ENCODE measurements at places on chromosomes 12 and 14.

GRCh38 chr12:46717868-46718267, 107.9 kb downstream of the SLC38A4 start:
- no peak for DNase-seq

DNA sequence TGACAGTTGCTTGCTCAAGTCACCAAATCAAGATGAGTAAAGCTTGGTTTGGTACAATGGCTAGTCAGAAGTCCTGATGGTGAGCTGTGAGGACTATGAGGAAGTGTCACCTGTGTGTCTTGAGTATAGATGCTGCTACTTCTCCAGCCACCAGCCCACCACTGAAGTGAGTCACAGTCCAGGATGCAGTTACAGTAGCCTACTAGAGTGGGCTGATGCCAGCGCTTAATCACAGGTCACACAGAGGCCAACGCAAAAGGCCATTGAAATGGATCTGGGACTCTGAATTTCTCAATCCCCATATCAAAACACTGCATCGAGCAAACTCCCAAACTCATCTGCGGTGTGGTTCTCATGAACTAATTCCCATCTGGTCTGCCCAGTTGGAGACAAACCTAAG, 223.1 kb downstream of the ANO6 start:
- no peak for DNase-seq

- DNase-seq: no peak
These were observed 52.8 kb upstream of the PLXNC1 start for GRCh38 chr12:94095618-94096017.

- no peak for DNase-seq
These were observed 203.1 kb downstream of the KIF21A start for GRCh38 chr12:39239490-39240486.

DNA sequence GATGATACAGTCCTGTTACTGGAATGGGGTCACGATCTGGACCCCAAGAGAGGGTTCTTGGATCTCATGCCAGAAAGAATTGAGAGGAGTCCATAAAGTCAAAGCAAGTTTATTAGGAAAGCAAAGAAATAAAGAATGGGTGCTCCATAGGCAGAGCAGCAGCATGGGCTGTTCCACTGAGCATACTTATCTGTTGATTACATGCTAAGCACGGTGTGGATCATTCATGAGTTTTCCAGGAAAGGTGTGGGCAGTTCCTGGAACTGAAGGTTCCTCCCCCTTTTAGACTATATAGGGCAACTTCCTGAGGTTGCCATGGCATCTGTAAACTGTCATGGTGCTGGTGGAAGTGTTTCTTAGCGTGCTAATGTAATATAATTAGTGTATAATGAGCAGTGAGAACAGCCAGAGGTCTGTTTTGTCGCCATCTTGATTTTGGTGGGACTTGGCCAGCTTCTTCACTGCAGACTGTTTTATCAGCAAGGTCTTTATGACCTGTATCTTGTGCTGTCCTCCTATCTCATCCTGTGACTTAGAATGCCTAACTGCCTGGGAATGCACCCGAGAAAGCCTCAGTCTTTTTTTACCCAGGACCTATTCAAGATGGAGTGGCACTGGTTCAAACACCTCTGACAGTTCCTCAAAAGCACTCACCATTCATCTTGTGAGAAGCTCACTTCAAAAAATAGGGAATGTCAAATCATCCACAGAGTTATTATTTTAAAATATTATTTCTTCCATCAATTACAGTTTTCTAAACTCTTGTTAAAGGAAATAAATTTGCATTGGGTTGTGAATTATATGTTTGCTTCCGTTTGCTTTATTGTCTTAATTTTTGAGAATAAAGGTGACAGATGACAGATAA, 1358.8 kb upstream of the TMEM132C start:
- DNase-seq: no peak

GRCh38 chr12:109586385-109587296, 13.0 kb downstream of the MVK start:
- no peak for DNase-seq

DNA sequence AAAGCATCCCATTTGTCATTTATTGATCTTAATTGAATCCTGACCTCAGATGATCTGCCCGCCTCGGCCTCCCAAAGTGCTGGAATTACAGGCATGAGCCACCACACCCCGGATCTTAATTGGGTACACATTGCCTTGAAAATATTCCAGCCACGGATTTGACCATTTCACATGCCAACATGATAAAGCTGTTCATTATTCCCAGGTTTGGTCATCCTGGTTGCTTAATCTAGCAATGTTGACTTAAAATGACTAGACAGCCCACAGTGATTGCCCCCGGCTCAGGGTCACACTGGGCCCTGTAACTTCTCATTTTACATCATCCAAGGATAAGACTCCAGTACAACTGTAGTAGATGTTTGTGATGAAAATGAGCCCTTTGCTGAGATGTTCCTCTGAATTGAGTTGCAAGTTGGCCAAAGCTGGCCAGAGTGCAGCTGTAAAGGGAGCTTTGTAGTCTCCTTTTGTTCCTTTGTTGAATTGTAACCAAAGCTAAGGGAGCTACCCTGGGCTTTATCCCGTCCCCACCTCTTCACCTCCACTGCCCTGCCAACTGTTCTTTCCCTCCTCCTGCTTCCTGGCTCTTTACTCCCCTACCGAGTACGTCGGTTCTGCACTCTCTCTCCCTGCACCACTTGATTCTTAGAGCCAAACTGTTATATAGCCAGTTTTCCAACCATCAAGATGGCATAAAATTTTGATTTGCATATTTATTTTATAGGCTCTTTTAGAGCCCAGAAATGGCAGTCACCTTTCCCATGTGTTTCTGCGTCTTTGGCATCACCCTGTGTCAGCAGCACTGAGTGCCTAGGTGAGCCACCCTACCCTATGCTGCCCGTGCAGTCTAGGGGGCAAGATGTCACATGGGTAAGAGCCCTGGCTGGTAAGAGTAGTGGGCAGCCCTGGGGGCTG, 141.3 kb upstream of the HIF1A start:
- DNase-seq: peak; percentile 99

DNA sequence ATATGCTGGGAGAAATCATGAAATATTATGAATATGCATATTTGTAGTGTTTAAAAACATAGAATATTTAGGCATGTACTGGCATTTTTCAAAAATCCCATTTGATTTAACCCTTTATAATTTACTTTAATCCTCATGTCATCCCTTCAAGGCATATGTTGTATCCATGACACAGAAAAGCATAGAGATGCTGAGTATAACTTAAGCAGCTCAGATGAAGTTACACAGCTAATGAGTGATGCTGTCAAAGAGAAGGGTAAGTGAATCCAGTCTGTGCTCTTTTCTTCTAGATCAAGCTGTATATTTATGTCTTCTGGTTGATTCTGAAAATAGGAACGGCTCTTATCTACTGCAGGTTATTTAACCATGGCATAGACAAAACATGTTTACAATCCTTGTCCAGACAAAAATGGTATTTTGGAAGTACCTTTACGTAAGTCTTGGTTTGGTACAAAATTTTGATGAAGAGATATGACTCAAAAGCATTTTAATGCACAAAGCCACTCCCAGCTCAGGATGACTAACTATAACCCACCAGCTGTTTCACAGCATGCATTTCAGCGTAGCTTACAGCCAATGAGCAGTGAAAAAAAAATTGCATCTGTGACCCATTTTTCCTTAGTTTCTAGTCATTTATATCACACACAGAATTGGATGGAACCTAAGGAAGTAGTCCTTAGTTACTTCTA, 201.7 kb downstream of the STXBP6 start:
- peak; percentile 43 for DNase-seq

- peak; percentile 27 for DNase-seq
These were observed 27.2 kb upstream of the CMAS start for GRCh38 chr12:22018860-22019259.

GRCh38 chr12:91009319-91009950, 4.7 kb upstream of the EPYC start:
- peak; percentile 33 for DNase-seq

- DNase-seq: no peak
These were observed 479.8 kb downstream of the FUT8 start for GRCh38 chr14:65892315-65892714.

- no peak for DNase-seq
These were observed 46.4 kb upstream of the BMP4 start for GRCh38 chr14:54003064-54003463.

- DNase-seq: no peak
These were observed 28.8 kb upstream of the LGR5 start for GRCh38 chr12:71410844-71411243.

- no peak for DNase-seq
These were observed 13.8 kb downstream of the EXOC5 start for GRCh38 chr14:57254884-57255283.

GRCh38 chr12:57224973-57225679, 4.4 kb upstream of the SHMT2 start:
- no peak for DNase-seq

DNA sequence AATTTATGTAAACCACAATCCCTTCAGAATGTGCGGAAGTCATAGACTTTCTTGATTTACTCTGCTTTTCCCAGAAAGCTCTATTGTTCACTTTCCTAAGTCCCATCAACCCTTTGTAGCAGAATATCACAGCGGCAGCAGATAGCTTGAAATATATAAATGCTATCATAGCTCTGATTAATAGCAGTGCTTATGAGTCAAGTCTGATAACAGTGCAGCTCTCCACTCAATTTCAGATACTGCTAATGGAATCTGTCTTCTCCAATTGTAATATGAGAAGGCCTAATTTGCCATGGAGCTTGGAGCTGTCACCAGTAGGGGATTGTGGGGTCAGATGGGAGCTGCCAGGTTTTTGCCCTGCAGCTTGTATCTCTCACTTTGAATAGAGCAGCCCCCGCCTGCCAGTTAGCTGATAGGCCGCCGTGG, 10.9 kb downstream of the TMEM260 start:
- DNase-seq: peak; percentile 2

DNA sequence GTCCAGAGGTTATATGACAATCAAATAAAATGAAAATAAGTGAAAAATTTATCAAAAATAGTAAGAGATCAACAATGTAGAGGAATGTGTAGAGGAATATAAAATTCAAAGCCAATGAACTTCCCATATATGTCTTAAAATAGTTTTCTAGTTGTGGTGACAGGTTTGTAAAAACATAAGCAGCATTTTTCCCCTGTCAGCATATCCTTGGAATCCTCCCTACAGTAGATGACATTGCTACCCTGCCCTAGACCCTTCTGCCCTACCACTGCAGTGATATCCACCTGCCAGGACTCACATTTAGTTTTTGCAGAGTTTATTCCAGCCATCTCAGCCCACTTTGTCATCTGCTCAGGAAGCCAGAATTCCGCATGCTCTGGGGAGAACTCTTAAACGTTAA, 842.0 kb downstream of the RPS29 start:
- no peak for DNase-seq

GRCh38 chr14:100690672-100691071, 36.0 kb upstream of the DLK1 start:
- no peak for DNase-seq

DNA sequence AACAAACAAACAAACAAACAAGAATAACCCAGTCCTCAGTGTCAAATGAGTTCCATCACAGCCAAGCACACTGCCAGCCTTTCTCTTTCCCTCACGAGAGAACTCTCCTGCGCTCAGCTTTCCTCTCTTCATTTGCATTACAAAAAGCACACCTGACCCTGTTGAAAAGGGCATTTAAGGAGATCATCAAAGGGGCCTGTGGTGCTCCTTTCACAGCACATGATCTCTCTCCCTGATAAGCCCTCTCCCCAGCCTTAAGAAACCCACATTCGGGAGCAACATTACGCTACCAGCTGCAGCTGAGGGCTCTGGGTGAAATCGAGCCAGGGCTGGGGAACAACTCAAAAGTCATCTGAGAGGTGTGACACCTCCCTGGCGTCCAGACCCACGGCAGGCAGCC, 165.6 kb upstream of the TMCC3 start:
- no peak for DNase-seq

DNA sequence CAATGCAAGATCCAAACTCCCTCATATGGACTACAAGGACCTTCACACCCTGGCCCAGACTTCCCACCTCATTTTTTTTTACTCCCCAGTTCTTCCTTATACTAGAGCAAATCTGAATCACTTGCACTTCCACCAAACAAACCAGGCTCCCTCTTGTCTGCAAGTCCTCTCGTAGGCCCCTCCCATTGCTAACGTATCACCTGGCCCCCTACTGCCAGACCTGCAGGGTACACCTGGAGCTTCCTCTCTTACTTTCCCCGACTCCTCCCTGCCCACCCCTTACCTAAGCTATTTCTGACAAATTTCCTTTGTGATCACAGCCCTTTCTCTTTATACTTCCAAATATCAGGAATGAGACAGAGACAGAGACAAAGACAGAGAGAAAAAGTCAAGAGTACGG, 463.9 kb downstream of the GALC start:
- DNase-seq: no peak
